ENCODE measurements at places on chromosomes 5 and 9. TPM values are rescaled to one million over a fixed set of nuclear protein-coding genes. Genes with fewer than 3 reads are reported as not detected.

- H3K36me3 ChIP-seq = peaks cover 1% of the 10 kb centered on the region
- no peaks in the 10 kb centered on the region for H3K27me3 ChIP-seq
- no peak for DNase-seq
- no peak overlapping the region for H3K4me3 ChIP-seq
Observed at GRCh38 chr5:109315245-109315644, 94.5 kb downstream of the PJA2 start.

DNA sequence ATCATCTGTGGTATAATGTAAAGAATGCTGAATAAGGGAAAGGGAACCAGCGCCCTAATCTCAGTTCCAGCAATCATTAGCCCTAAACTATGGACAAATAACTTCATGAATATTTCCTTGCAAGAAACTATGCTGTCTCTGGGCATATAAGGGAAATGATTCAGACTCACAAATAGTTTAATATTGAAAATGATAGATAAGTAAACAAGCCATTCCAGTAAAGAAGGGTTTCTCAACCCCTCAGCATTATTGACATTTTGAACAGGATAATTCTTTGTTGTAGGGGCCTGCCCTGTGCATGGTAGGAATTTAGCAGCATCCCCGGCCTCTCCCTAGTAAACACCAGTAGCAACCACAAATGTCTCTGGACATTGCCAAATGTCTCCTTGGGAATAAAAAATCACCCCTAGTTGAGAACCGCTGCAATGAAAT lies 23.8 kb downstream of the C5 start:
- H3K4me3 ChIP-seq = no peak overlapping the region
- H3K27me3 ChIP-seq = no peaks in the 10 kb centered on the region
- no peak overlapping the region for H3K27ac ChIP-seq
- DNase-seq = no peak
- H3K4me1 ChIP-seq = no peaks in the 10 kb centered on the region

Gene DAB2
- total RNA-seq = 1.4 TPM

Gene RANBP3L
- total RNA-seq = not detected

DNA sequence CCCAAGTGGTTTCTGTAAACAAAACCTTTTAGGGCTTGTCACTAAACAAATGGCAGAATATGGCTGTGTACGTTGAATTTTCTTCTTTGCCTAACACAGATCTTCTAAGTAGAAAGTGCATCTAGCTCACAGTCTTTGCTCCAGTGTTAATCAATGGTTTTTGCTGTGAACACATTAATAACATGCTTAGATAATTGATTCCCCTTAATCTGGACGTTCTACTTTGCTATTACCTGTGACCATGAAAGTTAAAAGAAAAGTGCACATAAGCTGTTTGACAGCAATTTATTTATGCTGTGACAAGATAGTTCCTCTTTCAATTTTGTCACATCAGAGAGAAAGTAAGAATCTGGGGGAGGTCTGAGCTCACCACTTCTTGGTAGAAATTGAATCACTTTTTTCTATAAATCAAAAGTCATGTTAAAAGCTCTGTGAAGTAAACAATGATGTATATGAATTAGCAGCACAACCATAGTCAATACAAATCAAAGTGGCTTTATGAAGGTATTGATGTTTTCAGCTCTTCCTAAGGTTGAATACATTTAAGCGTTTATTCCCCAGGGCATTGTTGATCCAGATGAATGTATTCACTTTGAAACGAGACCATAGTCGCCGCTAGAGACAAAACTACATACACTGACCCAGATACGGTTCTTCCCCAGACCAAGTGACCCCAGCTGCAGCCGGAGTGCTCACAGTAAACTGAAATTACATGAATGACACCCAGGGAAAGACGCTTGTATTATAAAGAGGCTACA lies 174.6 kb upstream of the ZNF608 start:
- H3K27ac ChIP-seq = no peak overlapping the region
- H3K4me1 ChIP-seq = peaks cover 12% of the 10 kb centered on the region
- no peaks in the 10 kb centered on the region for H3K27me3 ChIP-seq
- H3K36me3 ChIP-seq = no peaks in the 10 kb centered on the region
- peak; percentile 22 for DNase-seq

Gene MARVELD2
- 1.6 TPM for total RNA-seq

DNA sequence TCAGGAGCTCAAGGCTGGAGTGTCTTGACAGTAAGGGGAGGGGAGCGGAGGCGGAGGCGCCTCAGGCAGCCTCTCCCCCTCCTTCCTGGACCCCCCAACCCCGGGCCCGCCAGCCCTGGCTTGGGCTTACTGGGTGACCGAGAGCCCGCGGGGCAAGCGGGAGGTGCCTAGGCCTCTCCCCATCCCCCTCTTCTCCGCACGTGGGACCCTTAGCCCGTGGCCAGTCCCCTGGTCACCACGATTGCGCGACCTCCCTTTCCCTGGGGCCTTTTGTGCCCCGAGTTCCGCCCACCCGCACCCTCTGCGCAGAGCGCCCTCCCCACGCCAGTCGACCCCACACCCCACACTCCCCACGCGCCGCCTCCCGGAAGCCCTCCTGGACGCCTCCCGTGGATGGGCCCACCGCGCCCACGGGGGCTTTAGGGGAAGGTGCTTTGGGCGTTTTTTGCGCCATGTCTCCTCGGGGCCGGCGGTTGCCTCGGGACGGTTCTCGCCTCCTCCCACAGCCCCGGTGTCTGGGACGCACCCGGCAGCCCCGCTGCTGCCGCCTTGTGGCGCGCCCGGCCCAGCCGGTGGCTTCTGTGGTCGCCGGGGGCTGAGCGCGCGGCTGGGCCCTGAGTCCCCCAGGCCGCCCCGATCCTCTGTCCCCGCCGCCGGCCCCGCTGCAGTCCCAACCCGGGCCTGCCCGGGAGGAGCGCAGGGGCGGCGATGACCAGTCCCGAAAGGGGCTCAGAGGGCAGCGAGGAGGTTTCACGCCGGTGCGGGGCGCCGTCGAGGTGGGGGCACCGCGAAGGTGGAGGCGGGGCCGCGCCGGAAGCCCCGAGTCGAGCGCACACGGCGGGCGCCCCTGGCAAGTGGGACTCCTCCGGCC lies 3.2 kb downstream of the TOR4A start:
- DNase-seq = peak; percentile 77
- H3K4me1 ChIP-seq = peaks cover 6% of the 10 kb centered on the region
- H3K27ac ChIP-seq = no peak overlapping the region
- no peak overlapping the region for H3K4me3 ChIP-seq

Gene CCDC192
- total RNA-seq = not detected

Gene LCN12
- total RNA-seq = 2.9 TPM

DNA sequence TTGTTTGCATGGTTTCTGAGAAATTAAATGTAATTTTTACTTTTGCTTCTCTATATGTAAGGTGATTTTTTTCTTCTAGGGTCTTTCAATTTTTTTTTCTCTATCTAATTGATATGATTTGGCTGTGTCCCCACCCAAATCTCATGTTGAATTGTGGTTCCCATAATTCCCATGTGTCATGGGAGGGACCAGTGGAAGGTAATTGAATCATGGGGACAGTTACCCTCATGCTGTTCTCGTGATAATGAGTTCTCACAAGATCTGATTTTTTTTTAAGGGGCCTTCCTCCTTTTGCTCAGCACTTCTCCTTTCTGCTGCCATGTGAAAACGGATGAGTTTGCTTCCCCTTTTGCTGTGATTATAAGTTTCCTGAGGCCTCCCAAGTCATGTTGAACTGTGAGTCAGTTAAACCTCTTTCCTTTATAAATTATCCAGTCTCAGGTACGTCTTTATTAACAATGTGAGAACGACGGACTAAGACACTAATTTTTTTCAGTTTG lies 150.8 kb downstream of the MTRR start:
- H3K27ac ChIP-seq = no peak overlapping the region
- H3K36me3 ChIP-seq = peaks cover 18% of the 10 kb centered on the region
- DNase-seq = no peak

- H3K27me3 ChIP-seq = peaks cover 18% of the 10 kb centered on the region
- no peak overlapping the region for H3K4me3 ChIP-seq
- no peaks in the 10 kb centered on the region for H3K36me3 ChIP-seq
Observed at GRCh38 chr5:160161626-160162025, 42.4 kb upstream of the PWWP2A start.

DNA sequence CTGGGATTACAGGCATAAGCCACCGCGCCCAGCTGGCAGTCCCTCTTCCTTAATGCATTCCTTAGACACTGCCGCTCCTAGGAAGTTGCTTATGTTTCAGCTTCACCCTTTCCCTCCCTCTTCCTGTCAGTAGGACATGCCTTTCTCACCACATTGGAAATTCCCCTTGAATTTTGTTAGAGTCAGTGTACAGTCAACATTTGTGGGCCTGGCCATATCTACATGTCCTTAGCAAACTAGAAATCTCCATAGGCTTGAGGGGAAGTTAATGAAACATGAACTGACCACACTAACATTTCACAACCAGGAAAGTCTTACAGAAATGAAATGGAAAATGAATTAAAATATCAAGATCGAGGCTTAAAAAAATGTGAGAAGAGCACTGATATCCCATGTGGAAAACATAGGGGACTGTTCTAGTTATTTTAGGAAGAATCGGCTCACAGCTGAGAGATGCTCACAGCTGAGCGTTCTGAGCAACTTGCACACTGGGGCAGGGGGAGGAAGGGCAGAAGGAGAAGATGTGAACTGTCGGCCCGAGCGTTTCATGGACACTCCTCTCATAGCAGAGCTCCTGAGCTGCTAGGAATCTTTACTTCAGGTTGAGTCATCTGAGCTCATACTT lies 21.1 kb upstream of the LVRN start:
- H3K27me3 ChIP-seq = peaks cover 4% of the 10 kb centered on the region
- H3K27ac ChIP-seq = no peak overlapping the region
- H3K36me3 ChIP-seq = no peaks in the 10 kb centered on the region
- H3K4me1 ChIP-seq = peaks cover 9% of the 10 kb centered on the region
- DNase-seq = no peak

- H3K4me3 ChIP-seq = no peak overlapping the region
- no peaks in the 10 kb centered on the region for H3K36me3 ChIP-seq
- H3K27me3 ChIP-seq = peaks cover 17% of the 10 kb centered on the region
- peak overlapping the region; percentile 100 for H3K27ac ChIP-seq
Observed at GRCh38 chr5:116382874-116383266, 191.8 kb downstream of the SEMA6A start.

Gene MATR3
- 372 TPM for total RNA-seq

GRCh38 chr9:77956555-77956954 lies 75.1 kb downstream of the GNAQ start:
- H3K27me3 ChIP-seq = peaks cover 2% of the 10 kb centered on the region
- H3K4me3 ChIP-seq = no peak overlapping the region
- peaks cover 37% of the 10 kb centered on the region for H3K4me1 ChIP-seq
- DNase-seq = no peak
- H3K36me3 ChIP-seq = no peaks in the 10 kb centered on the region

GRCh38 chr5:154278908-154279307 lies 88.4 kb downstream of the GALNT10 start:
- no peaks in the 10 kb centered on the region for H3K36me3 ChIP-seq
- no peaks in the 10 kb centered on the region for H3K4me1 ChIP-seq
- H3K27ac ChIP-seq = no peak overlapping the region
- no peak for DNase-seq

Gene OLFML2A
- not detected for total RNA-seq

- no peaks in the 10 kb centered on the region for H3K36me3 ChIP-seq
- H3K27me3 ChIP-seq = peaks cover 1% of the 10 kb centered on the region
- H3K4me3 ChIP-seq = peak overlapping the region; percentile 55
Observed at GRCh38 chr9:114386886-114387679, 699 bp downstream of the AKNA start.

- no peak for DNase-seq
- no peaks in the 10 kb centered on the region for H3K27me3 ChIP-seq
- H3K27ac ChIP-seq = no peak overlapping the region
- no peaks in the 10 kb centered on the region for H3K4me1 ChIP-seq
- H3K36me3 ChIP-seq = no peaks in the 10 kb centered on the region
- no peak overlapping the region for H3K4me3 ChIP-seq
Observed at GRCh38 chr5:156534906-156535485, 208.0 kb downstream of the SGCD start.

DNA sequence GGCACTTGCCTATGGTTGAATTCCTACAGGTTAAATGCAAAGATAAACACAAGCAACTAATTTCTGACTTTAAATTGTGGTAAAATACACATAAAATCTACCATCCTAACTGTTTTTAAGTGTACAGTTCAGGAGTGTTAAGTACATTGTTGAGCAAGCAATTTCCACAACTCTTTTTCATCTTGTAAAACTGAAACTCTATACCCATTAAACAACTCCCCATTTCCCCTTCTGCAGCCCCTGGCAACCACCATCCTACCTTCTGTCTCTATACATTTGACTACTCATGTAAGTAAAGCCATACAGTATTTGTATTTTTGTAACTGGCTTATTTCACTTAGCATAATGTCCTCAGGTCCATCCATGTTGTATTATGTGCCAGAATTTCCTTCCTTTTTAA lies 38.5 kb upstream of the STX17 start:
- H3K27me3 ChIP-seq = peaks cover 3% of the 10 kb centered on the region
- no peak for DNase-seq
- no peaks in the 10 kb centered on the region for H3K36me3 ChIP-seq
- H3K27ac ChIP-seq = no peak overlapping the region
- H3K4me3 ChIP-seq = no peak overlapping the region
- H3K4me1 ChIP-seq = peaks cover 1% of the 10 kb centered on the region

Gene LCNL1
- total RNA-seq = not detected

- no peaks in the 10 kb centered on the region for H3K36me3 ChIP-seq
- no peaks in the 10 kb centered on the region for H3K27me3 ChIP-seq
- peaks cover 4% of the 10 kb centered on the region for H3K4me1 ChIP-seq
- H3K4me3 ChIP-seq = no peak overlapping the region
- peak overlapping the region; percentile 18 for H3K27ac ChIP-seq
Observed at GRCh38 chr5:61755726-61756222, 423.7 kb downstream of the ZSWIM6 start.

DNA sequence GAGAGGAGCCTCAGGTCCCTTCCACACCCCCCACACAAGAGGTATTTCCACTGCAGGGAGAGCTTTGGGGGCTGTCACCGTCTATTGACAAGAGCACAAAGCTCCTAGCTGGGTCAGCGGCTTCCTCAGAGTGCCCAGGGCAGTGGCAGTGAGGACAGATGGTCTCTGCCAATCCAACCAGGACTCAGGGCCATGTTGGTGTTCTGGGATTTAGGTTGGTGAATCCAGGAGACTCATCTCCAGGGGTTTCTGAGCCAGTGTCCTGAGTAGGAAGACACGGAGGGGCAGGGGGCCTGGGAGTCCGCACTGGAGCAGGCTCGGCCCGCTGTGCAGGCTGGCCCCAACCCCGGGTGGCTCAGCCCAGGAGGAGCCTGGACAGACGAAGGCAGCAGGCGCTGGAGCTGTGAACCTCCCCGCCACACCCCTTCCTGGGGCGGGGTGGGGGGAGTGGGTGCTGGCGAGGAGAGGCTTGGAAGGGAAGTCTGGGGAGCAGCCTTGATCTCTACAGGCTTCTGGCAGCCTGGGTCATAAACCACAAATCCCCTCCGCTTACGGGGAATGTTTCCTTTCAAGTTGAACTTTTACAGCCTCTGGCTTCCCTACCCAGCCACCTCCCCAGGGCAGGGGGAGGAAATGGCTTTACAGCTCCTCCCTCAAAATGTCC lies 19.6 kb downstream of the CRB2 start:
- H3K27me3 ChIP-seq = peaks cover 11% of the 10 kb centered on the region
- H3K36me3 ChIP-seq = no peaks in the 10 kb centered on the region
- no peak overlapping the region for H3K4me3 ChIP-seq
- H3K4me1 ChIP-seq = peaks cover 14% of the 10 kb centered on the region
- H3K27ac ChIP-seq = no peak overlapping the region

DNA sequence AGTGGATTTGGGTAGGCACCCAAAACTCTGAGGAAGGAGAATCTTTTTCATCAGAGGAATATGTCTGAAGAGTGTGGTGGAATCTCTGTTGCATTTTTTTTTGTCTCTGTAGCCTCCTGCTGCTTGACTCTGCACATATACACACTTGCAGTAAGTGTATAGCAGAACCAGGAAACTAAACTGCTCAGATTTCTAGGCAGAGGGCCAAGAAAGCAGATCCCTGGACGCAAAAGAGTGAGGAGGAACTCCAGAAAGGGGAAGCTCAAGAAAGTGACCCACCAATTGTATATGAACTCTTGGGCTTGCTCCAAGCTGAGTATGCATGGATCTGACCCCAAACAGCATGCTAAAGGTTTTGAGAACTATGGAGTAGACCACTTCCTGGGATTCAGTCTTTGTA lies 181.8 kb downstream of the GADD45G start:
- DNase-seq = no peak
- H3K36me3 ChIP-seq = no peaks in the 10 kb centered on the region
- H3K27ac ChIP-seq = no peak overlapping the region
